ENCODE measurements at places on chromosomes 2 and 18. TPM values are rescaled to one million over a fixed set of nuclear protein-coding genes. Genes with fewer than 3 reads are reported as not detected.

Gene IL1B
- total RNA-seq: 2.8 TPM

GRCh38 chr2:108612153-108612513 is 77.9 kb downstream of the LIMS1 start:
- no peaks in the 10 kb centered on the region for H3K4me1 ChIP-seq
- DNase-seq: no peak
- H3K36me3 ChIP-seq: no peaks in the 10 kb centered on the region
- H3K27me3 ChIP-seq: no peaks in the 10 kb centered on the region
- no peak overlapping the region for H3K27ac ChIP-seq
- H3K4me3 ChIP-seq: no peak overlapping the region

DNA sequence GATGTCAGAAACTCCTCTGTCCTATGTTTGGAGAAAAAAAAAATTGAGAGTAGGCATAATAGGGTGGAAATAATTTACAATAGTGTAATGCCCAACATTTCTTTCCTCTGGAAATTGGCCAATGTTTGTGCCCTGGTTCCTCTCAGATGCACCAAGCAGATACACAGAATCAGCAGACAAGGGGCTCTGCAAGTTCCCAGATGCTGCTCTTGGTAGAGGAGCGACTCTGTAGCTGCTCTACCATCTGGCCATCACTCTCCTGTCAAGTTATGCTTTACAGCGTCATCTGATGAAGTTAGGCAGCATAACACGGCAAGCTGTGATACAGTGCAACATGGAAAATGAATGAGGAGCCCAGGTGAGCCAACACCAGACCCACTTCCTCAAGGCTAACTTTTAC is 1.6 kb downstream of the DYTN start:
- DNase-seq: no peak
- no peaks in the 10 kb centered on the region for H3K36me3 ChIP-seq
- no peak overlapping the region for H3K4me3 ChIP-seq
- H3K27ac ChIP-seq: no peak overlapping the region
- H3K27me3 ChIP-seq: peaks cover 2% of the 10 kb centered on the region

- H3K27me3 ChIP-seq: no peaks in the 10 kb centered on the region
- no peak overlapping the region for H3K27ac ChIP-seq
- H3K36me3 ChIP-seq: no peaks in the 10 kb centered on the region
These were observed 2.5 kb upstream of the PLA2R1 start for GRCh38 chr2:160064916-160065315.

Gene SERPINB12
- not detected for total RNA-seq

- H3K4me1 ChIP-seq: no peaks in the 10 kb centered on the region
- DNase-seq: no peak
- no peaks in the 10 kb centered on the region for H3K36me3 ChIP-seq
- no peak overlapping the region for H3K4me3 ChIP-seq
- H3K27ac ChIP-seq: no peak overlapping the region
These were observed 65.1 kb upstream of the CXCR4 start for GRCh38 chr2:136183097-136183496.

Gene TEX44
- not detected for total RNA-seq

DNA sequence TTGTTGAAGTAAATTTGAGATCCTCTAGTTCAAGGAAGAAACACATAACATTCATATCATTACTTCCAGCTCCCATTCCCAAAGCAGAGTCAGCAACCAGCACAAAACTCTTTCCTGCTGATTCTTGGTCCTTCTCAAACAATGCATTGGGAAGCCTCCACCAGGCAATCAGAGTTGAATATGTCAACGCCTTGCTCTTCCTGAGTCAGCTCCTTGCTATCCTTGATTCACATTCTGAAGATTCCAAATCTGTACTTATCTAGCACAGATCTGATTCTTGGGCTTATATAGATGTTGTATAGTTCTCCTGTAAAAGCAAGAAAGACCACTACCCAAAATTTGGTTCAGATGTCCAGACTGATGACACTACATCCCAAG is 29.6 kb downstream of the CFAP210 start:
- no peaks in the 10 kb centered on the region for H3K27me3 ChIP-seq
- DNase-seq: no peak
- H3K4me3 ChIP-seq: no peak overlapping the region

- H3K27ac ChIP-seq: no peak overlapping the region
- H3K27me3 ChIP-seq: no peaks in the 10 kb centered on the region
- no peaks in the 10 kb centered on the region for H3K36me3 ChIP-seq
- DNase-seq: peak; percentile 73
- H3K4me1 ChIP-seq: no peaks in the 10 kb centered on the region
These were observed 22.6 kb downstream of the HDAC4 start for GRCh38 chr2:239378021-239378917.

Measured in aorta (tissue), 5 donors.